ENCODE measurements at places on chromosomes 3 and 15. TPM values are rescaled to one million over a fixed set of nuclear protein-coding genes. Genes with fewer than 3 reads are reported as not detected.

The CIP2A gene
- 57.0 TPM for total RNA-seq

The TJP1 gene
- total RNA-seq = not detected

The OXTR gene
- 1.4 TPM for total RNA-seq

The C3orf85 gene
- total RNA-seq = not detected

The TRIM42 gene
- not detected for total RNA-seq

The CELF6 gene
- total RNA-seq = 0.91 TPM

The B3GNT5 gene
- total RNA-seq = 2.8 TPM

Data from T-helper 2 cell treated with Interferon-gamma antibody and Interleukin-4, amounts not matched to agents 100 ng/mL and 5 ng/mL, for 36 hours (primary cell).